ENCODE measurements at places on chromosomes 16 and 17.

- no peak for DNase-seq
Measured at GRCh38 chr16:23148166-23148512, 1.1 kb downstream of the USP31 start.

GRCh38 chr17:1398028-1398427 lies 2.0 kb downstream of the YWHAE start:
- DNase-seq = peak; percentile 48

- DNase-seq = peak; percentile 38
Measured at GRCh38 chr17:44758414-44759085, at the start of gene ADAM11. TSS of gene ADAM11 (plus strand) at chr17:44758988. CDS start at chr17:44759200, 212 bp downstream.

DNA sequence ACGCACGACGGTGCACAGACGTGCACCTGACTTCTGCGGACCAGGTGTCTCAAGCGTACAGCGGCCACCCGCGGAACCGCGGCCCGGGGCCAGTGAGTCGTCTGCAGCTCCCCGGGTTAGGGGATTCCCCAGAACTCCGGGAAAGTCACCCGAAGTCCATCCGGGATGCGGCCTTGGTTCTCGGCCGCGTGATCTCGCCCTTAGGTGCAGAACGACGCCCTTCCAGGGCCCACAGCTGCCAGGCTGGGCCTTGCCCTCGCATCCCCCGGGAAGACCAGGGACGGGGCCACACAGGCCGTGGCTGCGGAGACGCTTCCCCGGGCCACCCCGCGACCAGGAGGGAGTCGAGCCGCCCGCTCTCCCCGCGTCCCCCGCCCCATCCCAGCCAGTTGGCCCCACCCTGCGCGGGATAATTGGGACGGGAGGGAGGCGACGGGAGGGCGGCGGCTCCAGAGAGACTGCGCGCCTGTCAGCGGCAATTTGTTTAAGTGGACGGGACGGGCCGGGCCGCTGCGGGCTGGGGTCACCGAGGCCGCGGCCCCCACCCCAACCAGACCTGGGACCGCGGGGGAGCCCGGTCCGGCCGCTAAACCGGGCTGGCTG lies 3.6 kb upstream of the TBX2 start:
- DNase-seq = peak; percentile 44

GRCh38 chr17:74554909-74555308 lies 9.0 kb upstream of the CD300C start:
- no peak for DNase-seq

- DNase-seq = no peak
Measured at GRCh38 chr17:1089915-1090314, 89.9 kb downstream of the ABR start.

- DNase-seq = no peak
Measured at GRCh38 chr17:79978548-79978855, 57.2 kb downstream of the TBC1D16 start.

DNA sequence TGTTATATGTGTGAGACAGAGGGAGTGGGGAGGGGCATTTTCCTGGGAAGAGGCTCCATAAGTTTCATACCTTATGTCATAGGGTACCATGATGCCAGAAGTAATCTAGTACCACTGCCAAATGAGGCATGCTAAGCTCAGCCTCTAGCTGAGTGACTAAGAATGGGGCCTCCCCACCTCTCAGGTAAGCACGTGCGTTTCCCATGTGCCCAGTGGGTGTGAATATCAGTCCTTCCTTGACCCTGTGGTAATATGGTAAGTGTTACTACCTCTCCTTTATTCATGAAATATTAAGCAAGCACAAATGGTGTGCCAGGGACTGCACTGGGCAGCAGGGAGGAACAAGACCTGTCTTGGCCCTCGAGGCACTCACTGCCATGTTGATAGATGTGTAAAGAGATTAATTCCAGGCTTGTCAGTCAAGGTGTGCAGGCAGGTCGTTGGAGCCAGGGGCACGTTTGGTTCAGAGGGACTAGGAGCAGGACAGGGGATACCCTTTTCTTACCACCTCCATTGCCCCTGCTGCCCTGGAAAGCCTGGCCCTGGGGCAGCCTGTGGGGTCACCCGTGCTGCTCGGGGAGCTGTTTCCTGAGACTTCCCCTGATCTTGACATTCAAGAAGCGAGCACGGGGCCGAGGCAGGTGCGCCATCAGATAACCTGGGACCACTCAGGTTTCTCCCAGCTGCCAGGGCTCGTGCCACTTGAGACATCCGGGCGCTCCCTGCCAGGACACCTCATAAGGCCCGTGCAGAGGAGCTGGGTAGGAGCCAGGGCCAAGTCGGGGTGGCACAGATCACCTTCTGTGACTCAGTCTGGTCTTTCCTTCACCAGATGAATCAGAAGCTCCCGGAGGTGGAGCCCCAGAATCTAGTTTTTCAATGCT lies 8.8 kb downstream of the RSAD1 start:
- DNase-seq = no peak

DNA sequence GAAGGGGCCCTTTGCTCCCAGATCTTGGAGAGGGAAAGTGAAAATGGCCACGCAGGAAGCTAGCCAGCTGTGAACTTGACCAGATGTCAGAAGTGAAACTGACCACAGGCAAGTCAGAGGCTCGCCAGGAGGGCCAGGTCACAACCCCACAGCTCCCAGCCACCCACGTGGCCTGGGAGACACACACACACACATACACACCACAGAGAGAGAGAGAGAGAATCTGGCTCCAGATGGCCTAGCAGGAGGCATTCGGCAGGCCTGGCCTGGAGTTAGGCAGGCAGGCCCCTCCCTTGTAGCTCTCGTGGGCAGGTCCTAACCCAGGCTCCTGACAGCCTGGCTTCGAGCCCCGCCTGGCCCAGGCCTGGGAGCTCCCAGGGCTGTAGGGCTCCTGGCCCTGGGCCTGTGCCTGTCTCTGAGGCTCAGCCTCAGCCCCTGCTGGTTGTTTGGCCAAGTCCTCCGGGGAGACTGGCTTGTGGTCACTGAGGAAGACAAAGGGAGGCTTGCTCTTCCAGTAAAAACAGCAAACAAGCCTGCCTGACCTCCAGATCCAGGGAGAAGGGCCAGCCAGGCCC lies 20.2 kb downstream of the NGFR start:
- DNase-seq = no peak

GRCh38 chr17:17960500-17961030 lies 11.6 kb downstream of the TOM1L2 start:
- no peak for DNase-seq

- DNase-seq = no peak
Measured at GRCh38 chr17:72139212-72139611, 18.4 kb downstream of the SOX9 start.

DNA sequence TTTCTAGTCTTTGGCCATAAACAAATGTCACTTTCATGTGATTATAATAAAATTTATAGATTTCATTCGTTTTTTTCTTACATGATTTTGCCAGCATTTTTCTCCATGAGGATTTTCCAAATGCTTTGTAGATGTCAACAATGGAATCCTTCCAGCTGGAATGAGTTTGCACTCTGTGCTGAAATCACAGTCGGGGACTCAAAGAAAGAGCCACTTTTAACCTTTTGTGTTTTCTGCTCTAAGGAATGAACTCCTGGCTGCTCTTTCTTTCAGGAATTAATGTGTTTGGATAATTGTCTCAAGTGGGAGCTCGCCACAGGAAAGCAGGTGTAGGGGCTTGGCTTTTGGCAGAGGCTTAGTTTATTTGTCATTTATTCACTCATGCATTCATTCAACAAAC lies 372.3 kb upstream of the SALL1 start:
- no peak for DNase-seq

DNA sequence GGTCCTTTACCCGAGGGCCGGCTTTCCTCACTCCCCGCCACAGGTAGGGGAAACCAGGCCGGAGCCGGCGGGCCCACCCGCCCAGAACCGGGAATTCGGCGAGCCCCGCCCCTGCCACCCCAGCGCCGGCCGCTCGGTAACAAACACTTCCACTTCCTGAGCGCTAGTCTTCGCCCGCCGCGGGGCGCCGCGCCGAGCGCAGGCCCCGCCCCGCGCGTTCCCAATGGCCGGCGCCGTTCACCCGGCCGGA lies 224 bp upstream of the NHERF1 start:
- DNase-seq = no peak

GRCh38 chr17:46894024-46894423 lies 28.9 kb upstream of the GOSR2 start:
- no peak for DNase-seq

GRCh38 chr17:17155568-17155967 lies 50.6 kb downstream of the PLD6 start:
- no peak for DNase-seq

- DNase-seq = no peak
Measured at GRCh38 chr16:83651871-83652270, 155.9 kb upstream of the HSBP1 start.

DNA sequence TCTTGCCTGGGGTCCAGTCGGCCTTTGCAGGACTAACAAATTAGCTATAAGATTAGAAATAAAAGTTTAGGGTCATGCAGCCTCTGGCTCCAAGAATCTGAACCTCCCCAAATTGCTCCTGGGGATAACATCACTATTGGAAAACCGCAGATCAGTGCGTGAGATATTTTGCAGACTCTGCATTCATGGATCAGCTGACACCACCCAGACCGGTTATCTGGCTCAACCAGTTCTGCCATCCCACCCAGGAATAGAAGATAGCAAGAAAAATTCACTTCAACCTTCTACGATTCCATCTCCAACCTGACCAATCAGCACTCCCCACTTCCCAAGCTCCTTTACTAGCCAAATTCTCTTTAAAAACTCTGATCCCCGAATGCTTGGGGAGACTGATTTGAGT lies 4.3 kb upstream of the PGS1 start:
- no peak for DNase-seq

DNA sequence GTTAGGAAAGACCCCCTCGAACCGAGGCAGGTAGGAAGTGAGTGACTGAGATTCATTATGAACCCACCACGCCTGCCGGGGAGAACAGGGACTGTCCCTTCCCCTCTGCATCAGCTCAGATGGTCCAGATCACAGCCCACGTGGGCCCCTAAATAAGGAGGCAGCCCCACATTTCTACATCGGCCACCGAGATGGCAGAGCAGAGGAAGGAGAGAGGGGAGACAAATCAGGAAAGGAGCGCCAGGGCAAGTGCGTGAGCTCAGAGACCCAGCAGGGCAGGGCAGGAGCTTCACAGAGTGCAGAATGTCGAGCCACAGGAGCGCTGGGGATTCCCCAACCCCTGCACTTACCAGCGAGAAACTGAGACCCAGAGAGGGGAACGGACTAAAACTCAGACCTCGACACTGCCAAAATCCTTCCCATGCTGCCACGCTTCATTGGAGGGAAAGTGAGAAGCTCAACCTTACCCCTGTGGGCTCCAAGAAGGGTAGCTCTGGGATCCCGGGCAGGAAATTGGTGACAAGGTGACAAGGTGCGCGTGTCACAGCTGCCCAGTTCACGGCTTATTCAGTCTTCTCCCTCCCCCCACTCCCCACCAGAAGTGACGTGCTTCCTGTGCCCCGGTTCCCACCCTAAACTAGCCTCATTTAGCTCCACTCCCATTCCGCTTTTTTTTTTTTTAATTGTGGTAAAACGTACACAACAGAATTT lies at the start of gene ICAM2:
TSS of gene ICAM2 (minus strand) at position 578 of the 711 bp plus-strand sequence. CDS start 13,942 bp downstream, outside the sequence.
- DNase-seq = peak; percentile 97

DNA sequence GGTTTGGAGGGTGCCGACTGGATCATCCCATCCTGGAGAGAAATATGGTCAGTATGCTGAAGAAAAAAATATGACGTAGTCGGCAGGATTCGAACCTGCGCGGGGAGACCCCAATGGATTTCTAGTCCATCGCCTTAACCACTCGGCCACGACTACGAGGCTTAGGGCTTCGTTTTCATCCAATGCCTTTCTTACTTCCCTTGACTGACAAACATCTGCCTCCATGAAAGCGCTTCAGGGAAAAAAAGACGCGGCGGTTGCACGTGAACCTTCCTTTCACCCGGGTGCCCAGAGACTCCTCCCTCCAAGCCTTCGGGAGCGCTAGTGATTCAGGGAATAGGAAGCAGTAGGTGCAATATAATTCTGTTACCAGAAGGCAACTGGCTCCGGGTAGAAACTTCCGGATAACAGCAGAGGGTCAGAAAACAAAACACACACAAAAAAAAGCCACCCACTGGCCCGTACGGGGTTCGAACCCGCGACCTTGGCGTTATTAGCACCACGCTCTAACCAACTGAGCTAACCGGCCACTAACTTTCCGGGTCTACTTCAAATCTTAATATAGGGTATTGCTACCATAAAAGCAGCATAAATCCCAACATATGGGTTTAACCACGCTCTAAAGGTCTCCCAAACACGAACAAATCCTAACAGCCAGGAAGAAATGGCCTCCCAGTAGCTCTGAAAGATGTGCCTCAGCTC lies 16.3 kb upstream of the AURKB start:
- peak; percentile 66 for DNase-seq

DNA sequence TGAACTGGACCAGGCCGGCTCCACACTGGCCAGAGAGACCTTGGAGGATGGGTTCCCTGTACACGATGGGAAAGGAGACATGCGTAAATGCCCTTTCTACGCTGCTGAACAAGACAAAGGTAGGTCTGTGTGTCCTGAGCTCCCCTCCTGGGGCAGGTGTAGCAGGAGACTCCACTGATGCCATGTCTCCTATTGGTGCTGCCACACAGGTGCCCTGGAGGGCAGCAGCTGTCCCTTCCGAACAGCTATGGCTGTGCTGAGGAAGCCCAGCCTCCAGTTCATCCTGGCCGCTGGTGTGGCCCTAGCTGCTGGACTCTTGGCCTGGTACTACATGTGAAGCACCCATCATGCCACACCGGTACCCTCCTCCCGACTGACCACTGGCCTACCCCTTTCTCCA lies 29.2 kb downstream of the CDIP1 start:
- no peak for DNase-seq

DNA sequence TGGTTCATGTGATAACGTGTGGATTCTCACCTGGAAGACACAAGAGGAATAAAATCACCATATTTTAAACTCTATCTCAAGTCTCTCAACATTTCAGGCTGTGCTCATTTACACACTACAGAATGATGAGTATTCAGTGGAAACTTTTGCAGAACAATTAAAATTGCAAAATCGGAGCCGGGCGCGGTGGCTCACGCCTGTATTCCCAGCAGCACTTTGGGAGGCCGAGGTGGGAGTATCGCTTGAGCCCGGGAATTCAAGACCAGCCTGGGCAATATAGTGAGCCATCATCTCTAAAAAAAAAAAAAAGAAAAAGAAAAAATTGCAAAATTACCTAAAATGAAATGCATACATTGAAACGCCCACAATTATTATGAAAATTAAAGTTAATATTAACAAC lies 825.9 kb downstream of the KCNJ18 start:
- DNase-seq = no peak

DNA sequence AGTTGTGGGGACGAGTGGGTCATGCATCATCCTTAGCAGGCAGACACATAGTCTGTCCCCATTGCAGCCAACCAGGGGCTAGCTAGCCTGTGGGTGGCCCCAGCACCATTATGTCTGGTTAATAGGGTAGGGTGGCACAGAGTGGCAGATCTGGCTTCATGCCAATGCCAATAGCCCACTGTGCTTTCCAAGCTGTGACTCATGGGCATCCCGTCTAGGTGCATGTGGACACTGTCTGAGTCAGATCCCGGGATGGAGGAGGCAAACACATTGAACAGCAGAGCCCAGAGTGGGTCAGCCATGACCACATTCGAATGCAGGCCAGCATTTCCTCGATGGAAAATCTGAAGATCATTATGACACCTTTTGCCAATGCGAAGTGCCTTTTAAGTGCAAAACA lies 2.5 kb downstream of the HS3ST2 start:
- no peak for DNase-seq

DNA sequence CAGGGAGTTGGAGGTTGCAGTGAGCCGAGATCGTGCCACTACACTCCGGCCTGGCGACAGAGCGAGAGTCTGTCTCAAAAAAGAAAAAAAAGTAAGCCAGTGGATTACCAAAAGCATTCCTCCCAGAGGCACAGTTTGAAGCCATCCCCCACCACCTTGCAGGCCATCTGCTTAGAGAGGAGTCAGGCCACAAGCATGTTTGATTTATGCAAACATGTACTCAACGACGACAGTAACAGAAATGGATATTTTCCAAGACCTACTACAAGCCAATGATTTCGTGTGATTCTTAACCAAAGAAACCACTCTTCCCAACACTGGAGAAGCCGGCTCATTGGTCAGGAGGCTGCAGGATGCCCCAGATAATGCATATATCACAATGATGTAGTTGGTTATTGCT lies 34.8 kb downstream of the MYH13 start:
- DNase-seq = no peak

Measured in B cell (primary cell).